RPMI7951 (cell line): ENCODE measurements at places on chromosomes 16 and 17.

DNA sequence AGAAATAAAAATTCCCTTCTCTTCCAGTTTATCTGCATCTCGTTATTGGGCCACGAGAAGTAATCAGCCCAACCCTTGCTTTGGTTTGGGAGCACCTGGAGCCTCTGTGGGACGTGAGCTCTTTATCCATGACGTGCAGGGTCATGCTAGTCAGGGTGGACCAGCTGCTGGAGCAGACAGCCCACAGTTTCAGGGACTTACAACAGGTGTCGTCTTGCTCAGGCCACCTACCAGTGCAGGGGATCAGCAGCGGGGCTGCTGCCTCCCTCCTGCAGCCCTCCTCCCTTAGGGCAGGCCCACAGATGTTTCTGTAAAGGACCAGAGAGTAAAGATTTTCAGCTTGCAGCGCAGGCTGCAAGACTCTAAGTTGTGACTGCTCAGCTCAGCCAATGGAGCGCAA lies 16.9 kb downstream of the ADAD2 start:
- DNase-seq = no peak

GRCh38 chr16:89046491-89046890 lies 47.2 kb upstream of the ACSF3 start:
- DNase-seq = no peak

DNA sequence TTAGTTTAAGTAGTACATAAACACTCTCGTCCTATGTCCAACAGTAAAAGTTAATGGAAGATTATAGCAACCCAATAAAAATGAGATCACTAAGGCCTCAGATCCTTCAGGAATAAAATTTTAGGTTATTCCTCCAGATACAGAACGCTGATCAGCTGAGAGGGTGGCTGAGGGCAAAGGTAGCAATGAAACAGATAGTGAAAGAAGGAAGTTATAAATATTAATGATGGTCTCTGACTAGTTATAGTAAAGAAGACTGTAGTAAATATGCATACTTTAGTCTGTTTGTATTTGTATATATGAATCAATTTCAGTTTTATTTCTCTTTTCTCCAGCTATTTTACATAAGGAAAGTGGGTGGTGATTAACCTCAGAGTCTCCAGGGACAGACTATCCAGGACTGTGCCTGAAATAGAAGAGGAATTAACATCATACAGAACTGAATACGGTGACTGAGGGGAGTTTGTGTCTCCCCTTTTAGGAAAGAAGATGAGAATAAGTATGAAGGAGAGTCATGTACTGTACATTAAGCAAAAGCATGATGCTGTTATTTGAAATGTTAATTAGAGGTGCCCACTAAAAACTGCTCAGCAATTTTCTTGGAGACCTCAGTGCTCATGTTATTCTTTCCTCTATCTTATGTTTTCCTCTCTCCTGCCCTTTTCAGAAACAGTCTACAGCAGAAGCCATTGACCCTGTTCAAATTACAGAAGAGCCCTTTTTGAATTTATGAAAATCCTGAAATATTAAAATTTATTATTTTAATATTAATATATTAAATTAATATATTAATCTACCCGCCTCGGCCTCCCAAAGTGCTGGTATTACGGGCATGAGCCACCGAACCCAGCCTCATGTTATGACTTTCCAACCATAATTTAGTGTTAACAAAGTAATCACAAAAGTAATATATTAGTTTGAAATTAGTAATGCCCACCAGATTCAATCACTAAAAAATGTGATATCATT lies 36.5 kb upstream of the DHRS7B start:
- no peak for DNase-seq

- DNase-seq = no peak
These were observed 8.7 kb downstream of the POLR2C start for GRCh38 chr16:57471209-57471608.

- DNase-seq = no peak
These were observed 156.5 kb downstream of the FOXL1 start for GRCh38 chr16:86734543-86735460.

GRCh38 chr17:79054200-79054960 lies 20.2 kb upstream of the ENGASE start:
- DNase-seq = no peak

GRCh38 chr16:27754788-27755690 lies 205.1 kb downstream of the KATNIP start:
- no peak for DNase-seq

DNA sequence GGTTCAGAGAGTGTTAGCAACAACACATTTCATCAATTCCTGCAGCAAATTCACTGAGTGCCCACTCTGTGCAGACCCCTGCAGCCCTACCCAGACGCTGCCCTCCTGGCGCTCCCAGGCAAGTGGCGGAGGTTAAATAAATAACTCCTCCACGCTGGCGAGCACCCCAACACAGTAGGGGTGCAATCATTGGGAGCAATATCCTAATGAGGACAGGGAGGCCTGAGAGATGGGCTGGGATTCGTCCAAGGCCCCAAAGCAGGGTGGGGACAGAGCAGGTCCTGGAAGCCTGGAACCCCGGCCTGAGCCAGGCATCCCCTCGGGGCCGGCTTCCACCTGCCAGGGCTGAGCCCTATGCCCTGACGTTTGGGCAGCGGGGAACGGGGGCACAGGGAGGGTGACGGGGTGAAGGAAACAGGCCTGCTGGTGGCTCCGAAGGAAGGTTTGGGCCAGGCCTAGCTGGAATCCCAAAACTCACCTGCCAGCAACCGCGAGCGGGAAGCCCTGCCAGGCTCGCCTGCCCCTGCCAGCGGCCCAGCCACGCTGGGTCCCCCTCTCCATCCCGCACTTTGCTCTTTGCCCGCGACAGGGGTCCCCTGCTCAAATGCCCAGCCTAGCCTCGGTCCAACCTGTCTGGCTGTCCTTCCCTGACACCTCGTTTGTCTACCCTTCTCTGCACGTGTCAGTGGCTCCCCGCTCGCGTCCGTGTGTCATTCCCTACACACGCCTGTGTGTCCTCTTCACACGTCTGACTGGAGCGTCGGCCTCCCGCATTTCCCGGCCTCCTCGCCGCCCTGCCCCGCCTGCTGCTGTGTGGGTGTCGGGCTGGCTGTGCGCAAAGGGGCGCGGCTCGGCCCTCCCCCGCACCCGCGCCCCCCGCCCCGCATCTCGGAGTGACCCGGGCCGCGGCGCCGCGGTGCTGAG lies 721 bp upstream of the BEAN1 start:
- DNase-seq = no peak

DNA sequence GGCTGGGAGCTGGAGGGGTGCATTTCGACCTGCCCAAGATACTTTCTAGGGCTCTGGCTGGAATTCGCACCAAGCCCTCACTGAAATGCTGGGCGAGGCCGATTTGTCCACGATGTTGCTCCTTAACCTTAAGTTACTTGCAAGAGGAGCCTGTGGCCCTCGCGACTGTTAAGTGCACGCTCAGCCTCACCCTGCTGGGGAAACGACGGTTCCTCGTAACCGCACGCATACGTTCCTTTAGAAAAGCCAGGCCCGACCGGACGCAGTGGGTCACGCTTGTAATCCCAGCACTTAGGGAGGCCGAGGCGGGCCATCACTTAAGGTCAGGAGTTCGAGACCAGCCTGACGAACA lies 607 bp upstream of the NCOR1 start:
- peak; percentile 62 for DNase-seq

DNA sequence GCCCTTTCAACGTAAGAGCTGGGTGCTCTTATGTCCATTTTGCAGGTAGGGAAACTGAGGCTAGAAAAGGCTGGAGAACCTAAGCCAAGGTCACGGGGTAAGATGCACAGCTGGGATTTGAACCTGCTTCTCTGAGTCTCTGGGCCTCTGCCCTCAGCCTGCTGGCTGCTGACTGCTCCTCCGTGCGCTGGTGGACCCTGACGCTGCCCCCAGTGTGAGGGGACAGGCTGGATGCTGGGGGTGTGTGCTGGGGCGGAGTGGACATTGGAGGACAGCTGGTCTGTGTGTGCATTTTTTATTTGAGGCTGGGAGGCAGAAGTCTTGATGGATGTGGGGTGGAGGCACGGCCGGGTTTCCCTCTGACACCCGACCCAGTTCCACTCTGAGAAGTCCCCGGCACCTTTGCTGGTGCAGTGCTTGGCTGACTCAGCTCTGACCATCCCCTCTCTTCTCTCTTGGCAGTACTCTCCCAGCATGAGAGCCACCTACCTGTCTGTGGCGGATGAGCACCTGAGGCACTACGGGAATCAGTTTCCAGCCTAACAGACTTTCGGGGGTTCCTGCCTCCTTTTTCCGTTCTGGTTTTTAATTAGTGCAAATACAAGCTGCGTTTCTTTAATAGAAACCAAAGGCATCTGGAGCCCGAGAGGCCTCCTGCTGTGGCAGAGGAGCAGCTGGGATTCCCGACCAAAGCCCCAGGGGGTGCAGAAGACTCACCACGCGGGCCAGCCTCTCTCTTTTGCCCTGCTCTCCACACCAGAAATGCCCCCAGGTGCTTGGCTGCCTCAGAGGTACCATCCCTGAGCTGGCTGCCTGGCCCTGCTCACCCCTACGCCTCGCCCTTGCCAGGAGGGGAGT lies 14.1 kb upstream of the DNAI2 start:
- no peak for DNase-seq

DNA sequence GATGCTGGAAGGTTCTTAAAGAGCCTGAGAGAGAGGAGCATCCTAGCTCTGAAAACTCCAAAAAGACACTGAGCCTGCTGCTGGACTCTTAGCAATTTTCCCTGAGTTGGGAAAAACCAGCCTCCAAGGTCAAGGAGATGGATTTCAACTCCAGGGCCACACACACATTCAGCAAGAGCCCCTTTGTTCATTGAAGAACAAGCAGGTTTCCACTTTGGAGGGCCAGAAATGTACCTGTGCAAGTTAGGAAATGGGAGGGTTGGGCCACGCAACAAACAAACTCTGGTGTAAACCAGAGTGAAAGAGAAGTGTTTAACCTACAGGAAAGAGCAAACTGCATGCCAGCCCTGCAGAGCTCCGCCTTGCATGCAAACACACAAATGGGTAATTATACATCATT lies 264.8 kb upstream of the RPL38 start:
- DNase-seq = no peak

DNA sequence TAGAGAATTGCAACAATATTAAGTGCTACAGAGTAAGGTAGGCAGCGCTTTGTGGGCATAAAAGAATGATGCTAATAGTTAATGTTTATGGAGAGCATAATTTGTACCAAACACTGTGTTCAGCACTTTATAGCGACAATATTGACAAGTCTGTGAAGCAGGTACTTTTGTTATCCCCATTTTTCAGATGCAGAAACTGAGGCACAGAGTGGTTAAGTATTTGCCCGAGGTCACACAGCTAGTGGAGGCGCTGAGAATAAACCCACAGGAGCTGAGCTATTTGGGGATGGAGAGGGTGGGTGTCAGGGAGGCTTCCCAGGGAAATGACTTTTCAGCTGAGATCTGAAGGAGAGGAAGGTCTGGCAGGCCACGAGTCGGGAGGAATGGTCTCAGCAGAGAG lies 39.4 kb downstream of the TMEM186 start:
- DNase-seq = no peak

DNA sequence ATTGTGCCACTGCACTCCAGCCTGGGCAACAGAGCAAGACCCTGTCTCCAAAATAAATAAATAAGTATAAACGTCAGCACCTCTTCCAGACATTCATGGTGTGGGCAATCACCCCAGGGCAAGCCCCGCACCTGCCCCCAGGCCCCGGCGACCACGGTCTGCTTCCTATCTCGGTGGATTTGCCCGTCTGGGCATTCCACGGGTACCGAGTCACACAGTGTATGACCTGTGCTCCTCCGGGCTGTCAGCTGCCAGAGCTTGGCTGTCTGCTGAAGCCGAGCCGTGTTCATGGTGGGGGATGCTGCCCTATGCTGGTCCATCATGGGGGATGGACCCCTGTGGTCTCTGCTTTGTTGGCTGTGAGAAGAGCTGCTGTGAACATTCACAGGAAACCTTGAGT lies 15.4 kb downstream of the CYBC1 start:
- DNase-seq = no peak

GRCh38 chr17:6597727-6598126 lies 41.4 kb upstream of the PITPNM3 start:
- no peak for DNase-seq

- DNase-seq = no peak
These were observed 488 bp downstream of the TFAP4 start for GRCh38 chr16:4272114-4272956.

- DNase-seq = peak; percentile 31
These were observed 35.4 kb downstream of the SYCE1L start for GRCh38 chr16:77234611-77235010.

- DNase-seq = no peak
These were observed 31.1 kb downstream of the TPSG1 start for GRCh38 chr16:1193825-1194581.
